ENCODE measurements at places on chromosomes 3 and 15. TPM values are rescaled to one million over a fixed set of nuclear protein-coding genes. Genes with fewer than 3 reads are reported as not detected.
A peak's percentile ranks its signal among the peaks of the same experiment; 100 is the strongest.

CFAP100 gene
- not detected for total RNA-seq

DNA sequence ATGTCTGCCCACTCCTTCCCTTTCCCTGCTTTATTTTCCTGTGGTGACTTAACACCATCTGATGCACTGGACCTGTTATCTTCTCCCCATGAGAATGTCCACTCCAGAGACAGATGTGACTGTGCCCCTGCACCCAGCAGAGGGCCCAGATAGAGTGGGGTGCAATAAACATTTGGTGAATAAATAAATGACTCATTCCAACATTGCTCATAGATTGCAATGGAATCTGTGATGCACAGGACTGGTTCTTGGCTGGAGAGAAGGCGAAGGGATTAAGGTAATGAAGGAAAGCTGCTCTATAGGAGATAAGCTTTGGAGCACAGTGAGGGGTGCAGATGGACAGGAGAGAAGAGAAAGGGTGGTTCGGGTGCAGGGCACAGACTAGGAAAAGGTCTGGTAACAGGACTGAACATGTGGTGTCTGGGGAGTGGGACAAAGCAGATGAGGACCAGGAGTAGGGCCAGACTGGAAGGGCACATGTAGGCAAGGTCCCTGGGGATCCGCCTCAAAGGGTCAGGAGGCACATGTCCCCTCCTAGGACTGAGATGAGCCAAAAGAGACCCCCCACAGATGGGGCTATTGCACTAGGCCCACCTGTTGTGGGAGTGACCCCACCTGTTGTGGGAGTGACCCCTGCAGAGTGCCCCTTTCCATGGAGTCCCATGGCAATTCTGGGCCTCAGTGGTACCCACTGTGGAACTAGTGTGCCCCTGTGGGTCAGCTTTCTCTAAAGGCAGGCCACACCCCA is 17.5 kb upstream of the POC1A start:
- H3K27me3 ChIP-seq, result no peaks in the 10 kb centered on the region
- H3K4me3 ChIP-seq, result no peak overlapping the region
- no peaks in the 10 kb centered on the region for H3K36me3 ChIP-seq
- DNase-seq, result no peak

ADGRG7 gene
- not detected for total RNA-seq

- no peak overlapping the region for H3K27ac ChIP-seq
- H3K4me3 ChIP-seq, result no peak overlapping the region
- DNase-seq, result no peak
- H3K27me3 ChIP-seq, result no peaks in the 10 kb centered on the region
- H3K4me1 ChIP-seq, result no peaks in the 10 kb centered on the region
- no peaks in the 10 kb centered on the region for H3K36me3 ChIP-seq
These were observed 600.4 kb downstream of the GRM7 start for GRCh38 chr3:7461202-7461825.

- H3K27ac ChIP-seq, result peak overlapping the region; percentile 89
- H3K4me3 ChIP-seq, result no peak overlapping the region
- peaks cover 58% of the 10 kb centered on the region for H3K4me1 ChIP-seq
These were observed 3.4 kb upstream of the SEMA3B start for GRCh38 chr3:50265571-50265970.

GRCh38 chr15:33028495-33028894 is 166.0 kb downstream of the FMN1 start:
- no peaks in the 10 kb centered on the region for H3K36me3 ChIP-seq
- no peak overlapping the region for H3K27ac ChIP-seq
- H3K4me1 ChIP-seq, result no peaks in the 10 kb centered on the region
- no peak overlapping the region for H3K4me3 ChIP-seq
- no peaks in the 10 kb centered on the region for H3K27me3 ChIP-seq

DNA sequence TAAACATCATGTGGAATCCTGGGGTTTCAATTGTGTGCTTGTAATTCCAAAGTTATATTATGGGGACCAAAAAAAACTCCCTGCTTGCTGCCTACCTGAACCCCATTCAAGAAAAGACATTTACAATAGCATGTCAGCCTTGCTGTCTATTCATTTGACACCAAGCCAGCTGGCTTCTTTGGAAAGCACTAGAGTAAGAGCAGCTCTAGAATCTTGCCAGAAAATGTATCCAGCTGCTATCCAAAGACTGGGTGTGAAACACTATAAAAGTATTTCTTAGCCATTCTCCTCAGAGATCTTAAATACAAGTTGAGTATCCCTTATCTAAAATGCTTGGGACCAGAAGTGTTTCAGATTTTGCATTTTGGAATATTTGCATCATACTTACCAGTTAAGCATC is 87.4 kb downstream of the RAD18 start:
- H3K27me3 ChIP-seq, result no peaks in the 10 kb centered on the region
- DNase-seq, result no peak
- H3K4me3 ChIP-seq, result no peak overlapping the region
- no peaks in the 10 kb centered on the region for H3K4me1 ChIP-seq

- no peak overlapping the region for H3K27ac ChIP-seq
- no peaks in the 10 kb centered on the region for H3K27me3 ChIP-seq
- H3K36me3 ChIP-seq, result no peaks in the 10 kb centered on the region
- H3K4me3 ChIP-seq, result no peak overlapping the region
These were observed 36.6 kb downstream of the CCK start for GRCh38 chr3:42229266-42229941.

GRCh38 chr15:100879061-100879463 is 569 bp upstream of the ALDH1A3 start:
- no peaks in the 10 kb centered on the region for H3K36me3 ChIP-seq
- H3K4me1 ChIP-seq, result peaks cover 15% of the 10 kb centered on the region
- H3K4me3 ChIP-seq, result peak overlapping the region; percentile 76
- DNase-seq, result peak; percentile 55
- H3K27ac ChIP-seq, result no peak overlapping the region

- H3K4me3 ChIP-seq, result no peak overlapping the region
- no peaks in the 10 kb centered on the region for H3K27me3 ChIP-seq
- H3K4me1 ChIP-seq, result peaks cover 11% of the 10 kb centered on the region
- H3K36me3 ChIP-seq, result no peaks in the 10 kb centered on the region
- DNase-seq, result no peak
These were observed 215.9 kb upstream of the STAC start for GRCh38 chr3:36164400-36164799.

DNA sequence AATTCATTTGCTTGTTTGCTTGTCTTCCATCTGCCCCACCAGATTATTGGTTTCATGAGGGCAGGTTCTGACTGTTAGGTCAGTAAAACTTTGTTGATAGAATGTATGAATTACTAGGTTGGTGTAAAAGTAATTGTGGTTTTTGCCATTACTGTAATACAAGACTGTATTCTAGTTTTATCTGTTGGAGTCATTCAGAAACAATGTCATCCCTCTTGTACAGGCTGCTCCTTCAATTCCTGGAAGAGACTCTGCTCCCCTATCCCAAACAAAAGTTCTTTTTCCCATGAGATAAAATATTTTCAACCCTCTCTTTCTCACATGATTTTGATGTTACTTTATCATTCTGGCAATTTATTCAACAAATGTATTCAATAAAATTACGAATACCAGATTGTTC is 115.0 kb downstream of the CHST2 start:
- no peak overlapping the region for H3K4me3 ChIP-seq
- H3K27me3 ChIP-seq, result no peaks in the 10 kb centered on the region
- H3K4me1 ChIP-seq, result no peaks in the 10 kb centered on the region
- no peaks in the 10 kb centered on the region for H3K36me3 ChIP-seq

DNA sequence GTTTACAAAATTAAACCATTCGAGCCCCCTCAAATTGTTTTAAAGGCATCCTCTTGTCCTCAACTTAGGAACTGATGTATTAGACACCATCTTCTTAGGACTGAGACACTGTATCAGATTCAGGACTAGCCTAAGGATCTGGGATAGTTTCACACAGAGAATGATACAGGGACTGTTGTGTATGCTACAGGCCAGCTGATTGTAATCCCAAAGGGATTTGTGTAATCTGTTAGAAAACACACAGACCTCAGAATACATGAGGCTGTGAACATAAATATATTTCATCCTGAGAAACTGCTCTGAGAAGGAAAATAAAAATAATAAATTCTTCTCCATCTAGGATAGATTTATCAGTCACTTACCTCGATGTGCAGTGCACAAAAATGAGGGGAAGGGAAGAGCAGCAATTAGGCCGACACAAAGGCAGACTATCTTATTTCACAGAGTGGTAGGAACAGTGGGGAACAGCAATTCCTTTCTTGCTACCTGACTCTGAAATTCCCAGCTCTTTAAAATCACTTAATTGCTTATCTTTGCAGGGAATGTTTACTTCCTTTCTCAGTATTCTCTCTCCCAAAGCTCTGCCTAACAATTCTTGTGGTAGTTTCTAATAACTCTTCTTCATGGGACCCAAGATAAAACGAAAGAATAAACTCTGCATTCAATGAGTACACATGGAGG is 322.5 kb downstream of the MAGI1 start:
- peak; percentile 27 for DNase-seq
- H3K4me1 ChIP-seq, result peaks cover 43% of the 10 kb centered on the region
- H3K36me3 ChIP-seq, result no peaks in the 10 kb centered on the region
- H3K4me3 ChIP-seq, result no peak overlapping the region
- H3K27me3 ChIP-seq, result no peaks in the 10 kb centered on the region

- no peaks in the 10 kb centered on the region for H3K27me3 ChIP-seq
- no peak for DNase-seq
- H3K4me1 ChIP-seq, result no peaks in the 10 kb centered on the region
- H3K4me3 ChIP-seq, result no peak overlapping the region
- no peak overlapping the region for H3K27ac ChIP-seq
These were observed 169.3 kb upstream of the TPM1 start for GRCh38 chr15:62873203-62873602.

SLC24A5 gene
- not detected for total RNA-seq

GRCh38 chr3:111596328-111596727 is 1.2 kb upstream of the ZBED2 start:
- H3K27ac ChIP-seq, result no peak overlapping the region
- no peaks in the 10 kb centered on the region for H3K36me3 ChIP-seq
- H3K27me3 ChIP-seq, result no peaks in the 10 kb centered on the region
- H3K4me3 ChIP-seq, result no peak overlapping the region

CFAP91 gene
- total RNA-seq, result 4.9 TPM

- H3K4me1 ChIP-seq, result no peaks in the 10 kb centered on the region
- no peak for DNase-seq
- no peaks in the 10 kb centered on the region for H3K27me3 ChIP-seq
- H3K36me3 ChIP-seq, result no peaks in the 10 kb centered on the region
- H3K27ac ChIP-seq, result no peak overlapping the region
These were observed 455.6 kb downstream of the TUSC7 start for GRCh38 chr3:117165176-117165575.

DNA sequence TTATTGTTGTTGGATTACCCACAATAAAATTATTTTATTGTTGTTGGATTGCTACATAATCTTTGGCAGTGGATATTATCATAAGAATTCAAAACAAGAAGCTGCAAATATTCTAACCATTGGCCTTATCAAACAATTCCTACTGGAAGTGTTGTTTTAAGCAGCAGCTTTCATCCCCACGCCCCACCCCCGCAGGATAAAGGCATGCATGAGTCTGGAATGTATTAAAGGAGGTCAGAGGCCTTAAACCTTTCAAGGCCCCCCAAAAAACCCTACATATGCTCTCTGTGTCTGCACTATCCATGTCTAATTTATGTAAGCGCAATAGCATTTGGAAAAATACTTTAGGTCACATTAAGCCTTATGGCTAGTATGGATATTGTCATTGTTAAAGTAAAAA is 23.1 kb downstream of the P3H2 start:
- H3K27ac ChIP-seq, result no peak overlapping the region
- H3K4me3 ChIP-seq, result no peak overlapping the region
- peak; percentile 57 for DNase-seq
- no peaks in the 10 kb centered on the region for H3K36me3 ChIP-seq

RPL4 gene
- 4,842 TPM for total RNA-seq

GRCh38 chr3:192494174-192494573 is 233.2 kb downstream of the FGF12 start:
- H3K27me3 ChIP-seq, result no peaks in the 10 kb centered on the region
- no peak for DNase-seq
- H3K36me3 ChIP-seq, result no peaks in the 10 kb centered on the region
- no peak overlapping the region for H3K4me3 ChIP-seq

- H3K4me3 ChIP-seq, result no peak overlapping the region
- H3K36me3 ChIP-seq, result no peaks in the 10 kb centered on the region
These were observed 73.1 kb downstream of the WDR76 start for GRCh38 chr15:43899928-43900327.

PDZRN3 gene
- 11.0 TPM for total RNA-seq

CSTA gene
- not detected for total RNA-seq
